WTC11 (cell line): ENCODE measurements at places on chromosomes 16 and 17. TPM values are rescaled to one million over a fixed set of nuclear protein-coding genes. Genes with fewer than 3 reads are reported as not detected.

- DNase-seq: no peak
Observed at GRCh38 chr16:34648-34987, 18.8 kb downstream of the POLR3K start.

GRCh38 chr16:70433458-70434103, 5.3 kb downstream of the ST3GAL2 start:
- no peak for DNase-seq

DNA sequence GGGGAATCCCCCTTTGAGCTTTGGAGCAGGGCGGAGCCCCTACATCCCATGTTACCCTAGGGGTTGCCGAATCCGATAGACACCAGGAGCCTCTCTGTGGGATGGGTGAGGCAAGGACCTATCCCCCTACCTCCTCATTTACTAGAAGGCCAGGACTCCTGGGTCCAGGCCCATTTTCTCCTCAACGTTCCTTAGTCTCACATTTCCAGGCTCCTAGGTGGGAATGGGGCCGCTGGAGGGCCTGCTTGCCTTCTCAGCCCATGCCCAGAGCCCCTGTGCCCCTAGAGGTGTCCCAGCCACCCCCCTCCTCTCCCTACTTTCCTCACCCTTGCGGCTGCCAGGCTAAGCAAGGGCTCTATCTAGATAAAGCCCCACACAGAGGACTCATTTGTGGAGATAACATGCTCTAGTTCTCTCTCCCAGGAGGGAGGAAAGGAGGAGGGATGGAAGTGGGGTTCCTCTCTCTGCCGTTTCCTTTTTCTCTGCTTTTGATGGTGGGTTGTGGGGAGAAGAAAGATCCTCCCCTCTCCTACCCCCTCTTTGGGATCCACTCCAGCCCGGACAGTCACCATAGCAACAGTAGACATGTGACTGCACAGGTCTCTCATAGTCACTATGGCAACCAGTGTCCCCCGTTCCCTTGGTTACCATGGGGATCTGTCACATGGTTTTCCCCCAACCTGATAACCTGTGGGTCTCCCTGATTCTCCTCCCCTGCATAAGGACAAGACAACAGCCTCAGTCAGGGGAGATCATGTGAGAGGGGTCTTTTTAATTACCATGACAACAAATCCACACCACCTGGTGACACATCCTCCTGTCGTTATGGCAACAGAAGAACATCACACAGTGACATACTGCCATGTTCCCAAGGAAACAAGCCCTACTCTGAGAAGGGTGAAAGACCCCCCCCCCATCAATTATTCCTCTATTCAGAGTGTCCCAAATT, 5.2 kb downstream of the CACNA1G start:
- no peak for DNase-seq

DNA sequence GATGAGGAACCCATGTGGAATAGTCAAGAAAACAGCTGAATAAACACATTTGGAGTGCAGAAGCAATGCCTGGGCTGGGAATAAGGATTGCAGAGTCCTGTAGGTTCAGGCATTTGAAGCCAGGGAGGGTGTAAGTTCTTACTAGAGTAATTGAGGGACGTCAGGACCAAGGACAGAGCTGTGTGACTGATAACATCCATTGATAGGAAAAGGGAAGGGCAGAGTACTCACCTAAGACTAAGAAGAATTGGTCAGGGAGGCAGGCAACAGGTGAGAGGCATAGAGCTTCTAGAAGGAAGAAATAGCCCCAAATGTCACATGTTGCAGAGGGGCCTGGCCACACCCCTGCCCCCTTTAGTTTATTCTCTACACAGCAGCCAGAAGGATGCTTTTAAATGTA, 79.8 kb upstream of the TMEM132E start:
- peak; percentile 44 for DNase-seq

DNA sequence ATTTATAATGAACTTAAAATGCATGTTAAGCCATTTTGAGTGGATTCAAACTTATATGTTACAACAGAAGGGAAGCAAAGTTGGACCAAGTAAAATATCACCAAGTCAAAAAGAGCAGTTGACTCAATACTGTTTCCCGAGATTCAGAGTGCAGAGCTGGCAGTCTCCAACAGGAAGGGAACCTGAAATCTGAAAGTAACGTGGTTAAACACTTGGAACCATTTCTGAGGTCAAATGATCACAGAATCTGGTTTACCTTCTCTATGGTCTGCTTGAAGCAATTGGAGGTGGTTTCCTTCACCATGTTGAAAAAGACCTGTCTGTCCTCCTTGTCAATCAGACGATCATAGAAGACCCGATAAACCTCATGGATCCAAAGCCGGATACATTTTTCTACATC, 86.5 kb downstream of the LYRM1 start:
- DNase-seq: no peak

- no peak for DNase-seq
Observed at GRCh38 chr16:58222532-58223316, 24.8 kb upstream of the CSNK2A2 start.

- peak; percentile 68 for DNase-seq
Observed at GRCh38 chr17:56595831-56596690, 2.6 kb downstream of the NOG start.

DNA sequence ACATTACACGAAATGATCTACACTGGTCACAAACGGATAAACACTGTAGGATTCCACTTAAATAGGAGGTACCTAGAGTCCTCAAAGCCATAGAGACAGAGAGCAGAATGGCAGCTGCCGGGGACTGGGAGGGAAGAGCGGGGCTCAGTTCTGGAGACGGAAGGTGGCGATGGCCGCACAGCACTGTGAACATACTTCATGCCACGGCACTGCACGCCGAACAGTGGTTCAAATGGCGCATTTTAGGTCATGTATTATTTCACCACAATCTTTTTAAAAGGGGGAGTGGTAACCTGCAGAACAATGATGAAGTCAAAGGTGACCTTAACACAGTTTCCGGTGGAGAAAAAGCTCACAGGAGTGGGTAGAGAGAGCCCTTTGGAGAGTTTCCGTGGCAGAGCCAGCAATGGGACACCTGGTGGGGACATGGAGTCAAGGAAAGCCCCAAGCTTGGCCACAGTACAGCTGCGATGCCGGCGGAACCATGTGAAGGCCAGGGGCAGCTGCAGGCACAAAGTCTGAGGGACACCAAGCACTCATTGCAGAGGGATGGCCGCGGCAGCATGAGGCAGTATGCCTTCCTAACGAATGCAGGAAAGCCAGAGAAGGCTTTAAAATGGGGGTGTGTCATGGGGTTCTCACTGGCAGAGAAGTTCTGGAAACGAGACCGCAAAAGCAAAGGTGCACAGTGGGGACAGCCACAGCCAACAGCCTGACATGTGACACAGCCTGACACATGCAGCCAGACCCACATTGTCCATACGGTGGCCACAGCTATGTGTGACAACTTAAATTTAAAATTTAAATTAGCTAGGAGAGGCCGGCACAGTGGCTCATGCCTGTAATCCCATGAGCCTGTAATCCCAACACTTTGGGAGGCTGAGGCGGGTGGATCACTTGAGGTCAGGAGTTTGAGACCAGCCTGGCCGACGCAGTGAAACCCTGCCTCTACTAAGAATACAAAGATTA, 7.3 kb downstream of the FLCN start:
- no peak for DNase-seq

DNA sequence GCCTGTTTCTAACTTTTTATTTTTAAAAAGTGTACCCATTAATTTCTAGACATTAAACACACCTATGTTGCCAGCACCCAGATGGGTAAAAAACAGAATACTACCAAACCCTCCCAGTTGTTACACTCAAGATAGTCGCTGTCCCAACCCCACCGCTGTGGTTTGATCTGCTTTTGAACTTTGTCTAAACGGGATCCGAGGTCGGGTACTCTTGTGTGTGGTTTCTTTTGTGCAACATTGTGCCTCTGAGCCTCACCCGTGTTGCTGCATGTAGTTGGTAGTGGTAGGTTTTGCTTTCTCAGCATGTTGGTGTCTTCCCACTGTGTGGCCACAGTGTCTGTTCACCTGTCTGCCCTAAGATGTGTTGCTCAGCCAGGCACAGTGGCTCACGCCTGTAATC, 4.3 kb downstream of the KLHL36 start:
- DNase-seq: no peak

- DNase-seq: no peak
Observed at GRCh38 chr17:31510308-31511194, 119.1 kb downstream of the RAB11FIP4 start.

DNA sequence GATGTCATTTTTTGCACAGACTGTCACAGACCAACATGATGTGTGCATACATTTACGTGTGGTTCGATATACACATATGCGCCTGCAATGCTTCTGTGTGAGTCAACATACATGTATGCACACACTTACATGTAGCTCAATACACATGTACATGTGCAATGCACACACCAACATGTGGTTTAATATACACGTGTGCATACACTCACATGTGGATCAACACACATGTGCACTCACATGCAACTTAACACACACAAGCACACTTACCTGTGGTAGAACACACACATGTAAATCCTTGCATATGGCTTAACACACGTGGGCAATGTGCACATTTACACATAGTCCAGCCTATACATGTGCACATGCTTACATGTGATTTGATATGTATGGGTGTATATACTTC, 97.5 kb downstream of the CYLD start:
- no peak for DNase-seq

- DNase-seq: no peak
Observed at GRCh38 chr17:39339272-39339671, 62.2 kb downstream of the FBXL20 start.

DNA sequence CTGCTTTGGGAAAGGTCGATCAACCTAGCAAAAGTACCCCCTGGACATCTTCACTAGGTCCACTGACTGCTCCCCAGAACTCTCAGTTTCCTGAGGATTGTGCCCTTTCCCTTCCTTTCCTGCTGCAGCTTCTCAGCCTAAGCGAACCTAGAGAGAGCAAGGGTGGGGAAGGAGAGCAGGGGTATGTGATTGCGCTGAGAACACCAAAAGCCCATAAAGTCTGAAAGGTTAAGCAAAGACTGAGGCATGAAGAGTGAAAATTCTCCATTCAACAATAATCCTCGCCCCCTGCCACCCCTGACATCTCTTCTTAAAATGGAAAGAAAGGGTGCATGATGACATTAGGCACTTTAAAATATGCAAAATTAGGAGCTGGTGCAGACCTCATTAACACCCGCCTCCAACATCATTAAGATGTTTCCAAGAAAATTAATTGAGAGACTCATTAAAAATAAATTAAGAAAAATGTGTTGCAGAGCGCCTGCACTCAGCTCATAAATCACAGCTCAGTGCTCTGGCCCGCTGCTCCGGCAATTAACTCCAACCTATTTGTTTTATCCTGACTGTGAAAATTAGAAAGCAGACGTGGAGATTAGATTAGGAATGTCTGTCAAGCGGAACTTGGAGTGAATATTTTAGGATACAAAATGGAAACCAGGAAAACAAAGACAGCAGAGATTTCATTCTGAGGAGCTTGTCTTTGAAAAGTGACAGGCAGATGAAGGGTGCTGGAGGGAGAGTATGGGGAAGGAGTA, 49.1 kb upstream of the PMFBP1 start:
- no peak for DNase-seq

- peak; percentile 63 for DNase-seq
Observed at GRCh38 chr16:56643080-56643778, 4.8 kb downstream of the MT1A start.

- no peak for DNase-seq
Observed at GRCh38 chr16:15856182-15856581, 646 bp downstream of the MYH11 start.

GRCh38 chr16:89565506-89566372, 5.3 kb downstream of the RPL13 start:
- peak; percentile 77 for DNase-seq

GRCh38 chr17:20784100-20784665, 204.7 kb downstream of the CDRT15L2 start:
- DNase-seq: no peak

GRCh38 chr16:86302421-86303109, 207.8 kb upstream of the FOXF1 start:
- no peak for DNase-seq

GRCh38 chr17:14815079-14815478, 450.0 kb downstream of the PMP22 start:
- no peak for DNase-seq

- no peak for DNase-seq
Observed at GRCh38 chr17:21293831-21294210, 9.3 kb downstream of the MAP2K3 start.

DNA sequence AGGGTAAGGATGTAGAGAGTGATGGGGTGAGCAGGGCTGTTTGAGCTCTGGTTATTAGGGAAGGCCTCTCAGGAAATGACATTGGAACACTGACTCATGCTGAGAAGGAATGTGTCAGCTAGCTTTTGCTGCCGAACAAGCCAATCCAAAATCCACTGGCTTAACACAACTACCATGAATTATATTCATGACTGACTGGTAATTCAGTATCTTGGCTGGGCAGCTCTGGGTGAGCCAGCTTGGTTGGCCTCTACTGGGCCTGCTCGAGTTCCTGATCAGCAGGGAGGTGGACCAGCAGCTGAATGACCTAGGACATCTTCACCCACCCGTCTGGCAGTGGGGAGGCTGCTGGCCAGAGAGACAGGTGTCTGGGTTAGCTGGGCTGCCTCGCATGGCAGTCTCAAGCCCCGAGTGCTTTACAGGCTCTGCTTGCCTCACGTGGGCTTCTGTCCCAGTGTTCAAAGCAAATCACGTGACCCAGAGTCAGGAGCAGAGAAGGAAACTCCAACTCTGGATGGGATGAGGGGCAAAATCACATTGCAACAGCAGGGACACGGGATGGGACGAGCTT, 209.4 kb downstream of the KATNIP start:
- DNase-seq: no peak

DNA sequence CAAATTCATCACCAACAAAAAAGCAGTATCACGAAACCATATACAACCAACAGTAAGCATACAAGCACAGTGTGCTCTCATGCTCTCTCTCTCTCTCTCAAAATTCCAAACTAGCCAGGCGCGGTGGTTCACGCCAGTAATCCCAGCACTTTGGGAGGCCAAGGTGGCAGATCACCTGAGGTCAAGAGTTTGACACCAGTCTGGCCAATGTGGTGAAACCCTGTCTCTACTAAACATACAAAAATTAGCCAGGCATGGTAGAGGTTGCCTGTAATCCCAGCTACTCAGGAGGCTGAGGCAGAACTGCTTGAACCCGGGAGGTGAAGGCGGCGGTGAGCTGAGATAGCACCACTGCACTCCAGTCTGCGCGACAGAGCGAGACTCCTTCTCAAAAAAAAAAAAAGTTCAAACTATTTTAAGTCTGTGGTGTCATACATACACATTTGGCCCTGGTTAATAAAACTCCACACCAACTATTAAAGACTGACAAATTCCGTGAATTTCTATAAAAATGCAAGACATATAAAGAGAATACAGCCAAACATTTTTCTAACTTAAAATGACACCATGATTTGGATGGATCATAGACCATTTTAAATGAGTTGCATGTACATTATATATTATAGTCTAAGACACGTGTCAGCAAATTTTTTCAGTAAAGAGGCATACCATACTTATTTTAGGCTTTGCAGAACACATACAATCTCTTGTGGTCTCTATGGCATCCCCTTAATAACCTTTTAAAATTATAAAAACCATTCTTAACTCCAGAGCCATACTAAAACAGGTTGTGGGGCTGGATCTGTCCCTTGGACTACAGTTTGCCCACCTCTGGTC, 30.9 kb downstream of the GLG1 start:
- no peak for DNase-seq

- no peak for DNase-seq
Observed at GRCh38 chr17:52759864-52760263, 601.4 kb upstream of the CA10 start.

GRCh38 chr16:12958366-12958765, 57.0 kb downstream of the SHISA9 start:
- no peak for DNase-seq

The ZNF597 gene
- total RNA-seq: 1.3 to 2.2 TPM (median 1.4 TPM) in 3 replicates

The HSD17B2 gene
- 0.16 to 0.55 TPM (median 0.23 TPM) in 3 replicates for total RNA-seq

The TPSG1 gene
- total RNA-seq: not detected in 3 replicates

The MYOCD gene
- total RNA-seq: 0.78 to 1.2 TPM (median 0.85 TPM) in 3 replicates

The LUC7L gene
- 111 to 135 TPM (median 130 TPM) in 3 replicates for total RNA-seq

The MGAT5B gene
- total RNA-seq: 11.5 to 12.0 TPM (median 11.6 TPM) in 3 replicates

The PCGF2 gene
- total RNA-seq: 102 to 111 TPM (median 104 TPM) in 3 replicates
